Right ventricle myocardium superior (tissue), 1 donor: ENCODE measurements at places on chromosomes 4 and X.

GRCh38 chr4:137541181-137541580 lies 8.9 kb upstream of the PCDH18 start:
- DNase-seq, result no peak

GRCh38 chr4:133268205-133268604 lies 119.1 kb downstream of the PCDH10 start:
- DNase-seq, result no peak

- no peak for DNase-seq
These were observed 58.4 kb upstream of the SLIT2 start for GRCh38 chr4:20193141-20193936.

- DNase-seq, result no peak
These were observed 63.5 kb upstream of the ARHGAP36 start for GRCh38 chrX:130994671-130995070.

- no peak for DNase-seq
These were observed 103.7 kb upstream of the SCML1 start for GRCh38 chrX:17633546-17633945.

DNA sequence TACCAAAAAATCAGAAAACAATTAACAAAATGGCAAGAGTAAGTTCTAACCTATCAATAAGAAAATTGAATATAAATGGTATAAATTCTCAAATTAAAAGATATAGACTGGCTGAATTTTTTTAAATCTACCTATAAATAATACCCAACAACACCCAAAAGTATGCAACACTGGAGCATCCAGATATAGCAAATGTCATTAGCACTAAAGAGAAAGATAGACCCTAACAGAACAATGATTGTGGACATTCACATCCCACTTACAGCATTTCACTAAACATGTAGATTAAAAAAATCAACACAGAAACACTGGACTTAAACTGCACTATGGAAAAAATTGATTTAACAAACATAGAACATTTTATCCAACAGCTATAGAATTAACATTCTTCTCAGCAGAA lies 673.0 kb upstream of the GRID2 start:
- DNase-seq, result no peak

DNA sequence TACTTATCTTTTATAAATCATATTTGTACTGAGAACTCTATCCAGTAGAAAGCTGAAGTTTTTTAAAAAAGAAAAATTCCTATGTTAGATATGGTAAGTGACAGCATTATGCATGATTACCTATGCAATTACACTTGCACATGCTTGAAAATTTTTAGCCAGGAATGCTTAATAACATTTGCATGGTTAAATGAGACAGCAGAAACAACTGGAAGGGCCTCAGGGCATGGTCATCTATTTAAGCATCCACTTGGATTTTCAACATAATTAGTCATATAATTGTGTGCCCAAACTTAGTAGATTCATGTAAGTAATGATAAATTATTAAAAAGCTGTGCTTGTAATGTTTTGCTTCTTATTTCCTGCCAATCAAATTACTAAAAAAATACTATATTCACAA lies 151.9 kb downstream of the TTC29 start:
- DNase-seq, result no peak

DNA sequence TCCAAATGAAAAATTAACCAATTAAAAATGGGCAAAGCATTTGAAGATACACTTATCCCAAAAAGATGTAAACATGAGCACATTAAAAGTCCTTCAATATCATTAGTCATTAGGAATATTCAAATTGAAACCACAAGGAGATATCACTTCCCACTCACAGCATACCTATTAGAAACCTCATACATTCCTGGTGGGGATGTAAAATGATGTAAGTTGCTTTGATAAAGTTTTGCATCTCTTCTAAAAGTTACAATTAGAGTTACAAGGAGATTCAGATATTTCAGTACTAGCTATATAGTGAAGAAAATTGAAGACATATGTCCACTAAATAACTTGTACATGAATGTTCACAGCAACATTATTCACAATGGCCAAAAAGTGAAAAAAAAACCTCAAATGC lies 1109.3 kb upstream of the LCORL start:
- DNase-seq, result no peak

DNA sequence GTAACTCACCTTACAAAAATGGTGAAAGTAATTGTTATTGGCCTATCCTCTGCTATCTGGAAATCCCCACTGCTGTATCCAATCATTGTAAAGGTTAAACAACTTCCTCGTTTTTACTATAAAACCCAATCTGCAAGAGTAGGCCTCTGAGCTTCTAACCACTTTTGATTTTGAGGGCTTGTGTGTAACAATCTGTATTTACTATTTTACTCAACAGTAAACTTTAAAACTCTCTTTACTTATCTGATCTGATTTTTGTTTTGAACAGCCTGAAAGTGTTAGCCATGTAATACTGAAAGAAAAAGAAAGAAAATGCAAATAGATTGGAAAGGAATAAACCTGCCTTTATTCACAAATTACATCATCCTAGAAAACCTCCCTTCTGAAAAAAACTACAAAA lies 63.1 kb downstream of the SLC10A7 start:
- no peak for DNase-seq

GRCh38 chr4:81595798-81596610 lies 124.3 kb upstream of the RASGEF1B start:
- DNase-seq, result no peak

DNA sequence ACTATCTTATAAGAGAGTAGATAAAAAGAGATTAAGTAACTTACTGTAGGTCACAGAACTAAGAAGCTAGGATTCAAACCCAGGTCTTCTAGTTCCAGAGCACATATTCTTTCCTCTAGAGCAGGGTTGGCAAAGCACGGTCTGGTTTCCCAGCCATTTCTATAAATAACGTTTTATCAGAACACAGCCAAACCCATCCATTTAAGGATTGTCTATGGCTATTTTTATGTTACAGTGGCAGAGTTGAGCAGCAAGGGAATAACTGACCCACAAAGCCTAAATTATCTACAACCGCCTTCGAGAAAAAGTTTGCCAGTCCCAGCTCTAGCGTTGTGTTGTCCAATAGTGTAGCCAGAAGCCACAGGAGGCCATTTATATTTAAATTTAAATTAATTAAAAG lies 7.5 kb downstream of the TMEM144 start:
- no peak for DNase-seq

- no peak for DNase-seq
These were observed 392.8 kb upstream of the NR3C2 start for GRCh38 chr4:148834804-148835631.

GRCh38 chr4:186158021-186158813 lies 33.1 kb upstream of the CYP4V2 start:
- no peak for DNase-seq

GRCh38 chr4:63589796-63590195 lies 819.5 kb downstream of the TECRL start:
- no peak for DNase-seq

- DNase-seq, result no peak
These were observed 395.1 kb downstream of the RAB28 start for GRCh38 chr4:13088726-13089658.

DNA sequence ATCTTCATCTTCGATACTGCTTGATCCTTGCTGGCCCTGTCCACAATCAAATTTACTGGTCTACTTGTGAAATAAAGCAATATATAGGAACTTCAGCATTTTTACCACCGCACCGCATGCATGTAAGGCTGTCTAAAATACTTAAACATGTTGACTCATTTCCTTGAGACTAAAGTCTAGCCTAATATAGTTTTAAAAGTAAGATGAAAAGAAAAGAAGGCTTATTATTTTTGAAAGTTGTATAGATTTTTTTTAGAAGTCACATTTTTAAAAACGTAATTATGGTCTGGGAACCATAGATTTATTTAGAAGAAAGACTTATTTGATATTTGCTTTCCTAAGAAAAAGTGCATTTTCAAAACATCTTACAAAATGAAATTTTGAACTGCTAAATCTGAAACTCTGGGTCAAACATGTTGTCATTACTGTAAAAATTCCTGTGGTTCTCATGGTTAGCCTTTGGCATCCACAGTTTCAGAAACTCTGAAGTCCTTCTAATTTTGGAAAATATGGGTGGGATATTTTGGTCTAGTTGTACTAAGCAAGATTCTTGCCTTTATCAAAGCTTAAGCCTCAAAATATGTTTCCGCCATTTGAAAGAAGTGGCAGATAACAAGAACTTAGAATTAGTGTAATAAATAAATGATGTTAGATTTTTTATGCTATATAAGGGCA lies 423.5 kb upstream of the CTSO start:
- DNase-seq, result no peak

DNA sequence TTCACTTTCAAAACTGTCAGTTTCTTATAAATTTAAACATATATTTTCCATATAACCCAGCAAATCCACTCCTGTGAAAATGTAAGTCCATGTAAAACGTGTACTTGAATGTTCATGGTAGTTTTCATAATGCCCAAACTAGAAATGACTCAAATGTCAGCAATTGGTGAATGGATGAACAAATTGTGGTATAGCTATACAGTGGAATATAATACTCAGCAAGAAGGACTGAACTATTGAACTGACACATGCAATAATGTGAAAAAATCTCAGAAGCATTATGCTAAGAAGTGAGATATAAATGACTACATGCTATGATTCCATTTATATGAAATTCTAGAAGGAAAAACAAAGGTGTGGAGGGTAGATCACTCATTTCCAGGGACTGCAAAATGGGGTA lies 52.2 kb downstream of the USP53 start:
- DNase-seq, result no peak
